Activated CD8-positive, alpha-beta memory T cell treated with anti-CD3 and anti-CD28 coated beads, Interleukin-2, amount 10 ng/mL, durations not matched to agents 7 days and 5 days (primary cell): ENCODE measurements at places on chromosomes 2 and 18.

GRCh38 chr2:221377066-221377465 lies 195.0 kb downstream of the EPHA4 start:
- DNase-seq: no peak

DNA sequence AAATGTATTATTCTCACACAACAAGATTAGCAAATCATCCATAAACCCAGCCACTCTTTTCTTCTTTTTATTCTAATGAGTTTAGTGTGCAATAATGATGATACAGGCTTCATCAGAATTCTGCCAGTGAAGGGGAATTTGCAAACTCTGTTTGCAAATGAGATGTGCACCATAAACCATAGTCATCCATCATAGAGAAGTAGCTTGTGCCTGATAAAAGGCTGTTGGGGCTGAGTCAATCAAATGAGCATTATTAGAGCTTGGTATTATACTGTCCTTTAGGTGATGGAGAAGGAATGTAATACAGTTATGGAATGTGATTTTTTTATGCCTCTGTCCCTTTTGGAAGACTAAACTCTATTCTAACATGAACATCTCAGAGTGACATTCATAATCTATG lies 101.8 kb downstream of the DCC start:
- DNase-seq: no peak

GRCh38 chr2:109324861-109325260 lies 195.9 kb downstream of the SH3RF3 start:
- DNase-seq: no peak

GRCh38 chr2:241072553-241073165 lies 29.4 kb downstream of the MTERF4 start:
- peak; percentile 37 for DNase-seq

- no peak for DNase-seq
Observed at GRCh38 chr2:135149251-135149650, 97.2 kb downstream of the RAB3GAP1 start.

- DNase-seq: no peak
Observed at GRCh38 chr18:75439348-75439747, 11.8 kb upstream of the SMIM21 start.

DNA sequence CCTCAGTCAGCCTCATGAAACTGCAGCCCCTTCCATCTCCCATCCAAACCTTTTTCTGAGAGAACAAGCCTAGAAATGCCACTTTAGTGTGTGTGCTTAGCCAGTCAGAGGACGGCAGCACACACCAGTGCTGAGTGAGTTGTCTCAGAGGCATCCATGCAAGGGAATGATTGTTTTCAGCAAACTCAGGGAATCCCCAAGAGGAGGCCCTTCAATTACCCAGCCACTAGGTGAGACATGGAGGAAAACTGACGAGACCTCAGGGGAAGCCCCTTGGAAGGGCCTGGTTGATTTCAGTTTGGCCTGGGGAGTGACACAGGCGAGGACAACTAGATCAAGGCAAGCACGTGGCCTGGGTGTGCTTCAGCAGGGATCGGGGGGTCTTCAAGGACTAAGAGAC lies 49.7 kb downstream of the APOB start:
- no peak for DNase-seq

DNA sequence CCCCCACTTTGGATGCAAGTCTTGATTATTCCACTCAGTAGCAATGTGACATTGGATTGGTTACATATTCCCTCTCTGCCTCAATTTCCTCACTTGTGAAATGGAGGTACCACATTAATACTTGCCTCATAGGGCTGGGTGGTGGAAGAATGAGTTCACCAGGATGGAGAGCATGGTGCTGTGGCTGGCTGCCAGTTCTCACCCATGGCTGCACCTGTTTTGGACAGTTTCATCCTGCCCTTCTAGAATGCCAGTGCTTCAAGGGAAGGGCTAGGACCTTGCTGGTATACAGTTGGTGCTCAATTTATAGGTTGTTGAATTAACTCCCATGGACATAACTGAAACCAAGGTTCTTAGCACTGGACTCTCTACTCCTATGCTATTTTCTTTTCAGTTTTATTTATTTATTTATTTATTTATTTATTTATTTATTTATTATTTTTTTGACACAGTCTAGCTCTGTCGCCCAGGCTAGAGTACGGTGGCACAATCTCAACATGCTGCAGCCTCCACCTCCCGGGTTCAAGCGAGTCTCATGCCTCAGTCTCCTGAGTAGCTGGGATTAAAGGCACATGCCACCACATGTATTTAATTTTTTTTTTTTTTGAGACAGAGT lies 5.3 kb upstream of the SH3RF3 start:
- DNase-seq: no peak
